ENCODE measurements at places on chromosomes 3 and 15.

- no peak for DNase-seq
Measured at GRCh38 chr3:139227165-139227564, 116.7 kb upstream of the MRPS22 start.

- DNase-seq, result peak; percentile 33
Measured at GRCh38 chr3:43769885-43770425, 79.2 kb downstream of the ABHD5 start.

- DNase-seq, result no peak
Measured at GRCh38 chr3:19540464-19540863, 392.2 kb downstream of the KCNH8 start.

DNA sequence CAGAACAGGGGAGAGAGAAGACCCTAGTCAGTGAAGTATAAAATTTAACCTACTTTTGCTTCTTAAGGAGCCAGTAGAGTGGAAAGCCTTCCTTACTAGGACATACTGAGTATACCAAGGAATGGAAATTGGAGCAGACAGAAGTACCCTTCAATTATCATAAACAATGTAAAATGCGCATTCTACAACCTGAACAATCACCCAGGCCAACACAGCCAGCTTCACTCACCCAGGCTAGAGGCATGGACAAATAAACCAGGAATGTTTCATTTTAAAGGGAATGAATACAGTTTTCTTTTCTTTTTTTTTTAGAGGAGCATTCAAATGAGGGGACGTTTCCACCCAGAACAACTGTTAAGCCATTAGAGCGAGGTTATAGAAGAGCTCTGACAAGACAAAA lies 41.9 kb upstream of the PLXND1 start:
- DNase-seq, result no peak

GRCh38 chr15:44722011-44722410 lies 10.7 kb downstream of the B2M start:
- DNase-seq, result no peak

- DNase-seq, result no peak
Measured at GRCh38 chr3:184203526-184203925, 17.5 kb downstream of the ABCF3 start.

- no peak for DNase-seq
Measured at GRCh38 chr3:79968418-79968817, 200.6 kb upstream of the ROBO1 start.

Data from CD8-positive, alpha-beta memory T cell (primary cell).